Fibroblast of skin of abdomen (primary cell): ENCODE measurements at places on chromosomes 1 and 21.
A peak's percentile ranks its signal among the peaks of the same experiment; 100 is the strongest.

GRCh38 chr21:33825915-33826314 lies 89.7 kb downstream of the ATP5PO start:
- peak; percentile 65 for DNase-seq

- DNase-seq, result no peak
These were observed 55.8 kb downstream of the MAST2 start for GRCh38 chr1:45859221-45859620.

GRCh38 chr21:29499734-29500343 lies 201.1 kb downstream of the BACH1 start:
- peak; percentile 53 for DNase-seq

DNA sequence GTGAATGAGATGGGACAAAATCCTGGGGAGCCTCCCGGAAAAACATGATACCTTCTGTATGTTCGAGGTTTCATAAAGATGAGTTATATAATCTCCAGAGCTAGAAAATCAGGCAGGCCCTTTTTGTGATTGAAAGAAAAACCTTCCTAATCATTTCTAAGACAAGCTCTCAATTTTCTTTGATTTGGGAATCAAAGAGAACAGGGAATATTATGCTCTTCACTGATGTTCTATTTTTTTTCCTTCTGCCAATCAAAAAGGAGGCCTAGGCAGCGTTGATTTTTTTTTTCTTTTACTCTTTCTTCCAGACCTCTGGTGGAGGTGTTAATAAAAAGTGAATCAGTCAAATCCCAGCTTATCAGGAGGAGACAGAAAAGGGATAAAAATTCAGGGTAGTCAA lies 34.5 kb downstream of the DIRAS3 start:
- DNase-seq, result no peak

DNA sequence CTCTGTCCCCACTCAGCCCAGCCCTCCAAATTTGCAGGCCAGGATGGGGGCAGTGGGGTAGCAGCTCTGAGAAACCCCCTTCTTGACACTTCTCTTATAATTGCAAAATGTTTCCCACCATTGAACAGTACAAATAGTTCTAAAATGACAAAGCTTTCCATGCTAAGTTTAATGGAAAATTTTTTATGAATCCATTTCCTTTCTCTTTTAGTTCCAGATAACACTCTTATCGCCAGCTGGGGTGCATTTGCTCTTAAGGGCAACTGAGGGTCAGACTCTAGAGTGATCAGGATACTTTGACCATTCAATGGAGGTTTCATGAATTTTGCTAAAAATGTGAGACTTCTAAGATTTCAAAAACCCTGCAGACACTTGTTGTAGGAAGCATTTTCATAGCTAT lies 29.9 kb downstream of the PIK3C2B start:
- DNase-seq, result no peak

DNA sequence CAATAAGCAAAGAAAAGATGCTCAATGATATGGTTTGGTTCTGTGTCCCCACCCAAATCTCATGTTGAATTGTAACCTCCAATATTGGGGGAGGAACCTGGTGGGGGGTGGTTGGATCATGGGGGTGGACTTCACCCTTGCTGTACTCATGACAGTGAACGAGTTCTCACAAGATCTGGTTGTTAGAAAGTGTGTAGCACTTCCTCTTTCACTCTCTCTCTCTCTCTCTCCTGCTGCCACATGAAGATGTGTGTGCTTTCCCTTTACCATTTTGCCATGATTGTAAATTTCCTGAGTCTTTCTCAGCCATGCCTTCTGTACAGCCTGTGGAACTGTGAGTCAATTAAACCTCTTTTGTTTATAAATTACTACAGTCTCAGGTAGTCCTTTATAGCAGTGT lies 248.4 kb downstream of the HHIPL2 start:
- DNase-seq, result no peak

DNA sequence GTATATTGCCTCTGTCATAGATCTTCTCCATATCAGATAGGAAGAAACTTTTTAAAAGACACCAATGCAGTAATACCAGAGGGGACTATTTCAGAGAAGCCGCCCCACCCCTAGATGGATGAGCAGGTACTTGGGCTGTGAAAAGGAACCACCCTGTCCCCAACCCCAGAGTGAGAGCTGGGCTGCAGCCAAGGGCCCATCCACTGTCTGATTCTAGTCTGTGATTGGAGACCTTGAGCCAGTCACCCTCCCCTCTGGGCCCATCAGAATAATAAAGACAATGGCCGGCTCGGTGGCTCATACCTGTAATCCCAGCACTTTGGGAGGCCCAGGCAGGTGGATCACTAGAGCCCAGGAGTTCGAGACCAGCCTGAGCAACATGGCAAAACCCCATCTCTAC lies 5.0 kb downstream of the CLEC20A start:
- no peak for DNase-seq

GRCh38 chr1:40257313-40257687 lies 736 bp upstream of the ZMPSTE24 start:
- DNase-seq, result no peak

- DNase-seq, result no peak
These were observed 53.7 kb downstream of the SLC35A3 start for GRCh38 chr1:100023482-100023881.

- no peak for DNase-seq
These were observed 36.9 kb upstream of the CD2 start for GRCh38 chr1:116717318-116717717.

- no peak for DNase-seq
These were observed 6.7 kb downstream of the GON4L start for GRCh38 chr1:155850345-155850744.

- DNase-seq, result no peak
These were observed 2.1 kb upstream of the KLHDC9 start for GRCh38 chr1:161096015-161096414.

DNA sequence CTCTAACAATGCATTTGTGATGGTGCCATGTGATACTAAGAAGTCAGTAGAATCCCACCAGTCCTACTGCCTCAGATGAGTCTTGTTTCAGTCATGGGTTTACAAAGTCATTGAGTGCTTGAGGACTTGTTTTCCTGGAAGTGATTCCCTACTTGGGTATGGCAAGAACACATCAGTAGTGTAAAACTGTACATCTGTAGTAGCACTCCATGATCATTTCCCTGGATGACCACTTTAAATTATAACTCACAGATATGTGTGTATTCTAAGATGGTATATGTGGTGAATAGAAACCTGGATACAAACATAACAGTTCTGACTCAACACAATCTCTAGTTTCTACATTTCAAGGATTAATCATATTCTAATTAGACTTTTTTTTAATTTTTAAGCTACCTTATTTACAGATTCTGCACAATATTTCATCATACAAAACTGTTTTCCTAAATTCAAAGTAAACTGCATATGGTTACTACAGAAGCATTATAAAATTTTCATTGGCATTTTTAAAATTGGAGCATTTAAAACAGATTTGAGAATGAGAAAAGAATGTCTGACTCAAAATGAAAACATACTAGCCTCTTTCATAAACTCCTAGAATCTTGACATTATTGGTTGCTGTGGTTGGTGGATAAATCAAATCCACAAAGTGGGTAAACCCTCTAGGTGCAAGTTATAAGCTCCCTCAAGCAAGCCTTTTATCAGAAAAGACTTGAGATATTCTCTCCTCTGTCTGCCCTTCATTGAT lies 6.8 kb upstream of the PSMG1 start:
- DNase-seq, result peak; percentile 52

DNA sequence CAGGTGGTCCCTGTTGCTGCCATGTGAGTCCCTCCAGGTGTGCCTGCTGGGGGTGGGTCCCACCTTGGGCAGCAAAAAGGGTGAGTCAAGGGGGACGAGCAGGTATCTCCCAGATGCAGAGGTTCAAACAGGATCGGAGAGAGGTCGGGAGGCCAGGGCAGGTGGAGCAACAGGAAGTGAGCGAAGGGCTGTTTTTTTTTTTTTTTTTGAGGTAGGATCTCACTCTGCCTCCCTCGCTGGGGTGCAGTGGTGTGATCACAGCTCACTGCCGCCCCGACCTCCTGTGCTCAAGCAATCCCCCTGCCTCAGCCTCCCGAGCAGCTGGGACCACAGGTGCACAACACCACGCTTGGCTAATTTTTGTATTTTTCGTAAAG lies 39.4 kb downstream of the SLC2A7 start:
- DNase-seq, result no peak

- DNase-seq, result no peak
These were observed 331.6 kb downstream of the SRGAP2C start for GRCh38 chr1:121516234-121516967.

DNA sequence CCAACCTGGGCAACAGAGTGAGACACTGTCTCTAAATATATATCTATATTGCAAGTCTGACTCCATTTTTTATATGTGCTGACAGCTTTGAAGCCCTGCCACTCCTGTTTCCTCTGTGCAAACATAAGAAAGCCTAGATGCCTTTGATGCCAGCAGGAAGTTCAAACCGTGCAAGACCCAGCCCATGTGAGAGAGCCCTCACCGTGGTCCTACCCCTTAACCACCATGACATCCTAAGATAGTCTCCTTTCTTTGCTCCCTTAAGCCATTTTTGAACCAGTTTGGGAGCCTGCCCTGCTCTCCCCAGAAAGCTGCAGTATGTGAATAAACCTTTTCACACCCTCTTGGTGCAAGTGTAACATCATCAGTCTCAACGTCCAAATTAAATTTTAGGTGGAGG lies 3.7 kb upstream of the DIPK1A start:
- no peak for DNase-seq

DNA sequence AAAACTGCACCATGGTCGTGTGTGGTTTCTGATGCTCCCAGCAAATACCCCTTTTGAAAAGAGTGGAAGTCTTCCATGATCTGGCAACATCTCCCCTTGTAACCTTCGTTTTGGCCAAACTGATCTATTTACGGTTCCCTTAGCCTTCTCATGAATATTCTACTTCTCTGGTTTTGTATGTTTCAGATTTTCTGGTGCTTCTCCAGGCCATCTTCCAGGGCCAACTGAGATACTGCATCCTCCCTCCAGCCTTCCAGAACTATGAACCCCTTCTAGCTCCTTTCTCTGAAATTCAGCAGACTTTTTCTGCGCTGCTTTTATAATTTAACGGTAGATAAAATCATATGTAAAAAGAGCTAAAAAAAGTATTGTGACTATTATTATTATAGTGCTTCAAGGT lies 97.7 kb downstream of the XCL2 start:
- DNase-seq, result no peak

GRCh38 chr1:219883400-219884332 lies 44.7 kb downstream of the SLC30A10 start:
- DNase-seq, result no peak

DNA sequence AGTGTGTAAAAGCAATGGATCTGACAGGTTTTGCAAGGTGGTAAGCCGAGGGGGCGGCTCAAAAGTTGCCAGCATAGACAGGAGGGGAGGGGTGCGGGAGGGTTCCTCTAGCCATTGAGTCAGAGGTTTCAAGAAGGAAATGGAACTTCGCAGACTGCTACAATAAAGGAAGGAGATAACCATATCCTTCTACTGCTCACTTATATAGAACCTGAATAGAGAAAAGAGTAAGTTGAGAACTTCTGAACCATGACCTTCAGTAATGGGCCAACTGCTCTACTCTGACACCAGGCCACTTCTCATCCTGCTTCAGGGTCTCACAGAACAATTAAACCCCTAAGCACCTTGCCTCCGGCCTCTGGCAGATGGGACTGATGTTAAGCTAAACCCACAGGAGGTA lies 26.3 kb upstream of the BCAR3 start:
- DNase-seq, result no peak

- DNase-seq, result no peak
These were observed 191.4 kb downstream of the DAB1 start for GRCh38 chr1:57232500-57232899.

GRCh38 chr1:3690282-3691065 lies 38.2 kb downstream of the TP73 start:
- DNase-seq, result no peak

- no peak for DNase-seq
These were observed 9.3 kb downstream of the MYBPH start for GRCh38 chr1:203166192-203166940.

DNA sequence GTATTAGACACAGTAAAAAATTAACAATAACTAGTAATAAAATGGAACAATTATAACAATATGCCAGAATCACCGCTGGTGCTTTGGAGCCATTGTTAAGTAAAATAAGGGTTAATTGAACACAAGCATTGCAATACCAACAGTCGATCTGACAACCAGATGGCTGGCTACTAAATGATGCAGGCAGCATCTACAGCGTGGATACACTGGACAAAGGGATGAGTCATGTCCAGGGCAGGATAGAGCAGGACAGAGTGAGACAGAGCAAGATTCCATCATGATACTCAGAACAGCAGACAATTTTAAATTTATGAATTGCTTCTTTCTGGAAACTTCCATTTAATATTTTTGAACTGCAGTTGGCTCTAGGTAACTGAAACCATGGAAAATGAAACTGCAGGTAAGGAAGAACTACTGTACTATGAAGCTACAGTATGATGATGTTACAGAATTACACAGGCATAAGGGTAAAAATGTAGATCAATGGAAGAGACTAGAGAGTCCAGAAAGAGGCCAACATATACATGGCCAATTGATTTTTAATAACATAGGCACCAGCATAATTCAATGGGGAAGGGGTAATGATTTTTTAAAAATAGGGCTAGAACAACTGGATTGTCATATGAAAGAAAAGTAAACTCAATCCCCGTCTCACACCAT lies 168.7 kb downstream of the RRAGC start:
- DNase-seq, result no peak

GRCh38 chr1:159197561-159198557 lies 6.8 kb upstream of the ACKR1 start:
- peak; percentile 66 for DNase-seq

DNA sequence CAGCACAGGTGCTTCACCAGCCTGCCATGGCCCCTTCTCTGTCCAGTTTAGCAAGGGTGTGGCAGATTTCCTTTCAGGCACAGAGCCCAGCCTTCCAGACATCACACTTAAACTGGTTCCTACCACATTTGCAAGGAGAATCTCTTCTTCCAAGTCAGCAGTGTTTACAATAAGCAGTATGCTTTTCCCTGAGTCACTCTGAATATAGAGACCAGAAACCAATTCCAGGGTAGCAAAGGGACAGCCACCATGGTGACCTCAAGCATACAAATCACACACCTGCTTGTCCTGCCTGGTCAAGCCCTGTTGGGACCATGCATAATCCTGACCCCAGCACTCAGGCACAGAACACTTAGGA lies 8.7 kb upstream of the CBR3 start:
- no peak for DNase-seq

DNA sequence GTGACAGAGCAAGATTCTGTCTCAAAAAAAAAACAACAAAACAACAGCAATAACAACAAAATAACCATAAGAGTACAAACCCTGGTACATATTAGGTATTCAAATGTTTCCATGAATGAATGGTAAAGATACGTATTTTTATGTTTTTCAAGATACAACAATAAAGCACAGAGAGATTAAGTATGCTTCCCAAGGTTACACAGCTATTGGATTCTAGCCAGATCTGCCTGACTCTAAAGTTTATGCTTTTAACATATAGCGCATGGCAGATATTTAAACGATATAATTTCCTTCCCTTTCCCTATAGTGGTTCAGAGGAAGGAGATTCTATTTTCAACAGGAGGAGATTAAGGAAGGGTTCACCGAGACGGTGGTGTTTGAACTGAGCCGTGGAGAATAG lies 25.5 kb downstream of the RNU5D-1 start:
- DNase-seq, result no peak
